Right atrium auricular region (tissue), 2 donors: ENCODE measurements at places on chromosomes 1 and 21. TPM values are rescaled to one million over a fixed set of nuclear protein-coding genes. Genes with fewer than 3 reads are reported as not detected.

ANXA9 gene
- total RNA-seq: 7.7 TPM

- no peaks in the 10 kb centered on the region for H3K36me3 ChIP-seq
- H3K4me3 ChIP-seq: peak overlapping the region; percentile 3
- DNase-seq: no peak
- peak overlapping the region; percentile 41 for H3K27ac ChIP-seq
- H3K4me1 ChIP-seq: peaks cover 17% of the 10 kb centered on the region
- H3K27me3 ChIP-seq: no peaks in the 10 kb centered on the region
Measured at GRCh38 chr1:14930247-14930965, 223.1 kb upstream of the TMEM51 start.

- no peak overlapping the region for H3K4me3 ChIP-seq
- H3K27ac ChIP-seq: no peak overlapping the region
- no peaks in the 10 kb centered on the region for H3K36me3 ChIP-seq
- no peaks in the 10 kb centered on the region for H3K27me3 ChIP-seq
Measured at GRCh38 chr1:104402178-104402577, 652.5 kb downstream of the AMY1C start.

RGS8 gene
- not detected for total RNA-seq

DNA sequence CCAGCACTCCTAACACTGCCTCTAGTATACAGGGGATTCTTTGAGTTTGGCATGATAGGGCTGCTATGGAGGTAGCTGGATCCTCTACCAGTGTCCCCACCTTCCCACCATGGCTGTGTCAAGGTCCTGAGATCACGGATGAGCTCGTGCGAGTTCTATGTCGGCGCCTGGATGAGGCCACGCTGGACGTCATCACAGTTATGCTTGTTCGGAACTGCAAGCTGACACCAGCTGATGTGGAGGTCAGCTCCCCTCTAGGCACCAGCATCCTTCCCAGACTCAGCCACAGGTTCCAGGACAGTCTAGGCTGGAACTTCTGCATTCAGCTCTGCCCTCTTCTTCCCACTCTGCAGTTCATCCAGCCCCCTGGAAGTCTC is 15.2 kb downstream of the HYI start:
- no peak for DNase-seq
- H3K27me3 ChIP-seq: no peaks in the 10 kb centered on the region
- no peak overlapping the region for H3K4me3 ChIP-seq
- H3K27ac ChIP-seq: no peak overlapping the region
- no peaks in the 10 kb centered on the region for H3K4me1 ChIP-seq

DNA sequence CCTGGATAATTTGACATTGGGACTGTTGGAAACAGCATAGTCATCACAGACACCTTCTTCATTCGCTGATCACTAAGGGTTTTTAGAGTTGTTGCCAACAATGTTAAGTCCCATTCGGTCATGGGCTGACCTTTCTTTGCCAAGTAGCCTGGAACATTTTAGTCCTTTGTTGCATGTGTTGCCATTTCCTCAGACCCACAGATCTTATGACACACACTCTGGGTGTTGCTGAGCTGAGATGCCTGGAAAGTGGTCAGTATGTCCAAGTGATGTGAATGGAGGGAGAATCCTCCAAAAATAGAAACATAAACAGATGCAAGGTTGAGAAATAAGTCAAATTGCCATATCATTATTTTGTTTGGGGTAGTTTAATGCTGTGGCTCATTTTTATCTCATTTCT is 61.5 kb upstream of the GJA5 start:
- H3K27me3 ChIP-seq: no peaks in the 10 kb centered on the region
- peak overlapping the region; percentile 66 for H3K27ac ChIP-seq
- DNase-seq: peak; percentile 68
- no peaks in the 10 kb centered on the region for H3K36me3 ChIP-seq
- H3K4me3 ChIP-seq: no peak overlapping the region
- peaks cover 29% of the 10 kb centered on the region for H3K4me1 ChIP-seq

DNA sequence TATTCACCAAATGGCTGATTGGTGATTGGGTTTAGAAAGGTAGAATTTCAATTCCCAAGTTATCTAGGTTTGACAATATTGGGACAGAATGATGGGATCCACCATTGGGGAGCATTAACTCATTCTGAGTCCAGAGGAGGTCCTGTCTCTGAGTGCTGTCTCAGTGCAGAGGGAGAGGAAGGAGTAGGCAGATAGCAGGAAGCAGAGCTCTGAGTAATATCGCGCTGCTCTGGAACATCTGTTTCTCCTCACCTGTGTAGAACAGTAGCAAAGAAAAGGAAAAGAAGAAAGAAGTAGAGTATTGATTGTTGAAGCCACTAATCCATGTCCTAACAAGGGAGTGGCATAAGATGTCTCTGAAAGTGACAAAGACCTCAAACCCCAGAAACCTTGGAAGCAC is 1657.8 kb downstream of the MRPL39 start:
- H3K27me3 ChIP-seq: no peaks in the 10 kb centered on the region
- H3K27ac ChIP-seq: no peak overlapping the region
- H3K36me3 ChIP-seq: no peaks in the 10 kb centered on the region
- H3K4me3 ChIP-seq: no peak overlapping the region

GRCh38 chr1:38026592-38027200 is 14.2 kb downstream of the UTP11 start:
- no peaks in the 10 kb centered on the region for H3K27me3 ChIP-seq
- DNase-seq: no peak
- peaks cover 28% of the 10 kb centered on the region for H3K4me1 ChIP-seq

DNA sequence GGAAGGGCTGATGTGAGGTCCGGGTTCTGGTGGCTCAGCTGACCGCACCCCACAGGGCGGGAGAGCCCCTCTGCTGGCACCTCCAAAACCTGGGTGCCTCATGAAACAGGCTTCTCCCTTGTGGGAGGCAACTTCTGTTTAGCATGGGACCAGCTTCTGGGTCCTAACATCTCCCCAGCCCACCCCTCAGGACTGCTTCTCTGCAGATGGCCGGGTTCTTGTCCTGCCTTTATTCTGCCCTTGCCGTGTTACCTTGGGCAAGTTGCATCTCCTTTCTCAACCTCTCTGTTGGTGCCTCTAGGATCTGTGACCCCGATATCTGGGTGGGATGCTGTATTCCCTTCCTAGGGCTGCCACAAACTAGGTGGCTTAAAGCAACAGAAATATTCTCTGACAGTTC is 15.0 kb upstream of the TTC22 start:
- no peak for DNase-seq
- no peaks in the 10 kb centered on the region for H3K36me3 ChIP-seq
- no peak overlapping the region for H3K4me3 ChIP-seq
- no peaks in the 10 kb centered on the region for H3K4me1 ChIP-seq
- no peaks in the 10 kb centered on the region for H3K27me3 ChIP-seq
- no peak overlapping the region for H3K27ac ChIP-seq
